ENCODE measurements at places on chromosomes 12 and 14.

- no peak for DNase-seq
Observed at GRCh38 chr12:125081427-125081826, 16.2 kb downstream of the AACS start.

DNA sequence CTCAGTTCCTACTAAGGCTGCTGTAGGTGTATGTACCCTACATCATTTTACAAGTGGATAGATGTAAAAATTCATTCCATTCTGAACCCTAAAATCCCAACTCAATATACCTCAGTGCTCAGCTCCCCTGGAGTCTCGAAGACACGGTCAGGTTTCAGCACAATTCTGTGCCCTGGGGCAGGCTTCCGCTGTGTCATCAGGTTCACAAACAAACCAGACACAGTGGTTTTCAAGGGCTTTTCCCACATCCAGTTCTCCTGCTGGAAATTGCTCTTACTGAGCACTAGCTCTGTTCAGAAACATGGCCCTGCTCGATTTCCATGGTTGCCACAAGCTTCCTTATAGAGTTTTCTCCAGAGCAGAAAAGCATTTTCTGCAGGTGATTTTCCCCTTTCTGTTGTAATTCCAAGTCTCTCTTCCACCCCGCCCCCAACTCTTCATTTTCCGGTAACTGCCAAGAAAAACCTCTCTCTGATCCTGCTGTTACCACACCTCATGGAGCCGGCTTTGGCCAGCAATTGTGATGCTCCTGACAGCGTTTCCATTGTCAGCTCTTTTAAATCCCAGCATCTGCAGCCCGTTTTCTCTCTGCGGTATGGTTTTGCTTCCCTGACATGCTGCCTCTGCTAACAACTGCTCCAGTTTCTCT is 483.0 kb upstream of the CCDC196 start:
- DNase-seq = no peak

GRCh38 chr14:70771781-70772212 is 37.5 kb downstream of the MAP3K9 start:
- DNase-seq = no peak

GRCh38 chr14:54094765-54095164 is 138.1 kb upstream of the BMP4 start:
- no peak for DNase-seq

- DNase-seq = no peak
Observed at GRCh38 chr12:113639474-113639873, 167.8 kb upstream of the LHX5 start.
